ENCODE measurements at places on chromosomes 4 and X. TPM values are rescaled to one million over a fixed set of nuclear protein-coding genes. Genes with fewer than 3 reads are reported as not detected.

DNA sequence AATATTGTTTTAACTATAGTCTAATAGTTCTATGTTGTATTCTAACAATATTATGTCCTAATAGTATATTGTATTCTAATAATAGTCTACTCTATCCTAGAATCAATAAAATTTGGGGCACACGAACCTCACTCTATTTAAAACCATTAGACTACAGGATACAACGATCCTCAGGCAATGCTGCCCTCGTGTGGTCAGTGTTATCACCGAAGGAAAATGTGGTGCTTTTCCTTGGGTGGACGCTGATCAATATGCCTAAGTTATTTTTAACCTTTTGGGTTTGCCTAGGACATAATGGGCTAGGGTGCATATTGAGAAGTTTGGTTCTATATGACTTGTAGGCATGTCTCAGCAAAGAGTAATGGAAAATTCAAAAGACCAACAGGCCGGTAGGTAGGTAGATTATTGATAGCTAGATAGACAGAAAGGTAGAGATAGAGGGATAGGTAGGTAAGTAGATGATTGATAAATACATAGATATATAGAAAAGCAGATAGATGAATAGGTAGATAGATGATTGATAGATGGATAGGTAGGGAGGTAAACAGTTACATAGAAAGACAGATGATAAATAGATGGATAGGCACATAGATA, 75.1 kb downstream of the PRKX start:
- no peaks in the 10 kb centered on the region for H3K27me3 ChIP-seq
- H3K27ac ChIP-seq: no peak overlapping the region
- peaks cover 23% of the 10 kb centered on the region for H3K36me3 ChIP-seq

- H3K27me3 ChIP-seq: no peaks in the 10 kb centered on the region
- no peak for DNase-seq
- H3K4me1 ChIP-seq: no peaks in the 10 kb centered on the region
- no peak overlapping the region for H3K4me3 ChIP-seq
These were observed 89.7 kb downstream of the MID1IP1 start for GRCh38 chrX:38890963-38891362.

DNA sequence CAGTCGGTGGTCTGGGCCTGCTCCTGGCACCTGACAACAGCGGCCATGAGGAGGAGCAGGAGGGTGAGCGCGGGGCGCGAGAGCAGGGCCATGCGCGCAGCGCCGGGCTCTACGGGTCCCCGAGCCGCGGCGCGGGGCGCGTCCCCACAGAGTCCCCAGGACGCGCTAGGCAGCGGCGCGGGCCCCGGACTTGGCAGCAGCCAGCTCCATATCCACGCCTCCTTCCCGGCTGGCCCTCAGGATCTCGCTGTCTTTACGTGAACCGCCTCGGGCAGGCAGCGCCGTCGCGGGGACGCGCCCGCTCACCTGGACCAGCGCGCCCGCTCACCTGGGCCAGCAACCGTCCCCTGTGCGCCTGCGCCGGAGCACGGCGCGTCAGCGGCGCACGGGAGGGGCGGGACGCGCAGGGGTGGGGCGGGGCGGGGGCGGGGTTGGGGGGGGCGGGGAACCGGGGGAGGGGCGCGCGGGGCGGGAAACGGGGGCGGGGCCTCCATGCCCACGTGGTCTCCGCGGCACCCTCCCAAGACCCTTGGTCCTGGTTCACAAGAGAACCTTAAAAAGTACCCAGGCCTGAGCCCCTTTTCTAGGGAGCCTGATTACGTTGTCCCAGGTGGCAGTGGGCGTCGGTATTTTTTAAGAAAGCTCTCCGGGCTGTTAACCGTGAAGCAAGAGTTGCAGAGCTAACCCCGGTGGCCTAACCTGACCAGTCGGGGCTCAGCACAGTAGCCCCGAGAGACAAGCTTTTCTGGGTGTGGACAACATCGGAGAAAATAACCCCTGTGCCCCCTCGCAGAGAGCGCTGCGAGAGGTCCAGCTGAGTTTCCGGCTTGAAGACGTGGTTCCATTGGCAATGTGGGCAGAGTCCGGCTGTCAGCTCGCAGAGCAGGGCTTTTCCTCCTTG, at the start of gene PLA2G12A:
TSS of gene PLA2G12A (minus strand) at position 353 of the 901 bp plus-strand sequence. CDS start at position 92, 261 bp downstream.
- H3K4me1 ChIP-seq: peaks cover 19% of the 10 kb centered on the region
- H3K27ac ChIP-seq: peak within 1 kb of the TSS; percentile 68
- H3K4me3 ChIP-seq: peak within 1 kb of the TSS; percentile 87
- H3K36me3 ChIP-seq: no peaks in the 10 kb centered on the region
- DNase-seq: peak; percentile 83

DNA sequence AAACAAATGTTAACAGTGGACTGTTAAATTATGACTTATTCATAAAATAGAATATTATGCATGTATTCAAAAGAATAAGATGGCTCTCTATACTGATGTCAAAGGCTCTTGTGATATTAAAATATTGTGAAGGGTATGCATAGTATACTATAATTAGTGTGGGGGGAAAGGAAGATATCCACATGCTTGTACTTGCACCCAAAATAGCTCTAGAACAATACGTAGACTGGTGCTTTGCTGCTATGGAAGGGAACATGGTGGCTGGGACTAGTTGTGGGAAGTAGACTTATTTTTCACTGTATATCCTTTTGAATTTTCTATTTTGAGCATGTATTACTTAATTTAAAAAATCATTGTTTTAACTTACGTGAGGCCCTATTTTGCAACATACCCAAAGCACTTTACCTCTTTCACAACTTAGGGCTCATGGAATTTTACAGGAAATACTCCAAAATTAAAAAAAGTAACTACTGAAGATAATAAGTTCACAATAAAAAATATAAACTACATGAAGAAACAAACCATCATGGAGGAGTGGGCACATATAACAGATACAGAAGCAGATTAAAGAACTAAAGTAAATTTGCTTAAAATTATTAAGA, 7.9 kb downstream of the PGRMC2 start:
- H3K36me3 ChIP-seq: no peaks in the 10 kb centered on the region
- H3K4me3 ChIP-seq: no peak overlapping the region
- H3K4me1 ChIP-seq: peaks cover 5% of the 10 kb centered on the region
- no peaks in the 10 kb centered on the region for H3K27me3 ChIP-seq
- no peak overlapping the region for H3K27ac ChIP-seq

DNA sequence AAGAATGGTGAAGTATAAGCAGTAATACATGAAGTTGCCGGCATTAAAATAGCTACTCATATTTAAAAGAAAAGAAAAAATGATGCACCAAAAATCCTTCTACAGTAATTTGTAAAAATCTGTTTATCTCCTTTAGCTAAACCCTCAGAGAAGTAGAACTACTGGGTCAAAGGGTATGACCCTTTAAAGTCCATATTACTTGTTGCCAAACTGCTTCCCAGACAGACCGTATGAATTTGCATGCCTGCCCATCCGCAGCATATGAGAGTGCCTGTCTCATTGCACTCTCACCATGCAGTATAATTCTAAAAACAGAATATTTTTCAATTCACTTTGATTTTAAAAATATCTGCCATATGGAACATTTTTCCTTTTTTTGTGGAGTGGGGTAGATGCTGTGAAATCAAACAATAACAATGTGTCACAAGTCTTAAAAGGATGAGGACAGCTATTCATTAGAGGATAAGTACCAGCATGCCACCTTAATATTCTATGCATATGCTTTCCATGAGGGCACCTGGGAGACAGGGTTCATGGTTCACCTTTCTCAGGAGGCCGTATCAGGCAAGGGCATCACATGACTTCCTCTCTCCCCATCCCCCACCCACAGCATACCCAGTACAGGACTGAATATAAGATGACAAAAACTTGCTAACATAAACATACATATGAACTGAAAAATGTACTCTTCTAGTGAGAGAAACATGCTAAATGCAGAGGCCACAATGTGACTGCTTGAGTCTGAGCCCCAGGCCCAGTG, 17.8 kb downstream of the ZDHHC9 start:
- H3K4me3 ChIP-seq: no peak overlapping the region
- DNase-seq: peak; percentile 60
- peaks cover 14% of the 10 kb centered on the region for H3K4me1 ChIP-seq
- H3K27me3 ChIP-seq: no peaks in the 10 kb centered on the region

GRCh38 chr4:19650903-19651864, 600.5 kb upstream of the SLIT2 start:
- H3K4me1 ChIP-seq: no peaks in the 10 kb centered on the region
- H3K27me3 ChIP-seq: no peaks in the 10 kb centered on the region
- DNase-seq: no peak
- H3K36me3 ChIP-seq: no peaks in the 10 kb centered on the region
- H3K4me3 ChIP-seq: no peak overlapping the region

DNA sequence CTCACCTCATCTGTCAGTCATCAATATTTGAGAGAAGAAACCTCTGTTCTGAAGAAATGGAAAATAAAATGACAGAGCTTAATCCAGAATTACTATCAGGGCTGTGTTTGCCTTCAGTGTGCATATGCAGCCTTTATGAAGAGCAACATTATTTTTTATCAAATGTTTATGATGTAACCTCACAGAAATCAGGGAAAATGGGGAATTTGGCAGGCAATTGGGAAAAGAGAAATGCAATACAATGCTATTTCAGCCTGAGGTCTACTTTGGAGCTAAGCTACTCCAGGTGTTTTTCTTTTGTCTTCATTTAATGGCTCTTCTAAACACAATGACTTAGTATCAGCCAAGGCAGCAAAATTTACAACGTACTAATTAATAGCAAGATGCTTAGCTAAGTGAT, 241.1 kb upstream of the TET2 start:
- DNase-seq: no peak
- no peak overlapping the region for H3K27ac ChIP-seq
- H3K36me3 ChIP-seq: no peaks in the 10 kb centered on the region
- no peak overlapping the region for H3K4me3 ChIP-seq

- DNase-seq: no peak
- H3K36me3 ChIP-seq: no peaks in the 10 kb centered on the region
- no peak overlapping the region for H3K4me3 ChIP-seq
These were observed 77.4 kb upstream of the PPARGC1A start for GRCh38 chr4:23967281-23967680.

DNA sequence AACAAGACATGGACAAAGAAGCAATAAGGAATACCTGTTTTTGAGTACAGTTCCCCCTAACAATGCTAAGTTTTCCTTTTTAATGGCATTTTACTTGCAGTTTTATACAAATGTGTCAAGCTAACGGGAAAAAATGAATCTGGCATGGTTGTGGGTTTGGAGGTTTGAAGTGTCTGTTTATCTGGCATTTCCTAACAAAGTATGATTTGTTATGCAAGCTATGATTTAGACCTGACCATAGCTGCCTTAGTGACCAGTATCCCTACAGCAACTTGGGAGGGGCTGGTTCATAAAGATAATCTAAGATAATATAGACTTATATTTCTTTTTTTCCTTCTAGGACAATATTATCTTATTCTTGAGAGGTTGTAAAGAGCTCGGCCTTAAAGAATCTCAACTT, 60.6 kb downstream of the LIMCH1 start:
- no peaks in the 10 kb centered on the region for H3K4me1 ChIP-seq
- H3K27me3 ChIP-seq: no peaks in the 10 kb centered on the region
- no peak overlapping the region for H3K27ac ChIP-seq
- H3K36me3 ChIP-seq: no peaks in the 10 kb centered on the region
- H3K4me3 ChIP-seq: no peak overlapping the region
- DNase-seq: no peak

- peaks cover 8% of the 10 kb centered on the region for H3K36me3 ChIP-seq
- no peaks in the 10 kb centered on the region for H3K4me1 ChIP-seq
- H3K4me3 ChIP-seq: no peak overlapping the region
- H3K27ac ChIP-seq: no peak overlapping the region
- DNase-seq: no peak
- H3K27me3 ChIP-seq: no peaks in the 10 kb centered on the region
These were observed 14.2 kb downstream of the TAB3 start for GRCh38 chrX:30874851-30875250.

- DNase-seq: peak; percentile 79
- H3K4me3 ChIP-seq: peak within 1 kb of the TSS; percentile 89
- H3K27ac ChIP-seq: peak within 1 kb of the TSS; percentile 90
- no peaks in the 10 kb centered on the region for H3K36me3 ChIP-seq
These were observed at the start of gene TRMT2B for GRCh38 chrX:101051549-101052302. Gene TRMT2B (minus strand): TSS chrX:101052111. CDS start chrX:101042289, 9,822 bp downstream.

GRCh38 chr4:3369781-3370674, 71.7 kb upstream of the HGFAC start:
- H3K4me1 ChIP-seq: peaks cover 20% of the 10 kb centered on the region
- no peak overlapping the region for H3K27ac ChIP-seq
- DNase-seq: no peak
- H3K4me3 ChIP-seq: peak overlapping the region; percentile 54
- no peaks in the 10 kb centered on the region for H3K36me3 ChIP-seq

DNA sequence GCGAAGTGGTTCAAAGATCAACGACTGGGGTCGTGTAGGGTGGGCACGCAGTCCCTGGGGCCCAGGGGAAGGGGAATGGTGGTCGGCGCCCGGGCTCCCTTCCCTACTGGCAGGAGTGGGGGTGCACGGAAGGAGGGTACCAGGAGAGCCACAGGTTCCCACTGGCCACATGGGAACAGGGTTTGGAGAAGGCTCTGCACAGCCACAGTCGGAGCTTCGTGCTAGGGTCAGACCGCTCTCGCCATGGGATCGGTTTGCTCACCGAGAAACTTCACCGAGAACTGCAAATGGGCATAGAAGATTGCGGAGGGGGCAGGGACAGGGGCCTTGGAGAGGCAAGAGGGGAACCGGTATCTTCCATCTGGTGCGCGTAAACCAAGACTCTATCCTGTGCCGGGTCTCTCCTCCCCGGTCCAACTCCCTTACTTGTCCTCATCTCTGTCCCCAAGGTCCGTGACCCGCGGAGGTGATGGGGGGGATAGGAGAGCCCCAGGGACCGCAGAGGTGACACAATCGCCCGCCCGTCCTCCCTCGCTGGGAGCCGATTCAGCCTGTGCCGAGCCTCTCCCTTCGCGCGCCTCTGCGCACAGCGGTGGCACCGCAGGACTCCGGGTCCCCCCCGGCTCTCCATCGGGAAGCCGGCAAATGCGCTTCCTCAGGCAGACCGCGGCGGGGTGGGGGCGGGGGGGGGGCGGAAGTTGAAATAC, 1.0 kb downstream of the SCD5 start:
- no peak overlapping the region for H3K27ac ChIP-seq
- peaks cover 26% of the 10 kb centered on the region for H3K27me3 ChIP-seq
- H3K36me3 ChIP-seq: no peaks in the 10 kb centered on the region
- no peak overlapping the region for H3K4me3 ChIP-seq
- no peak for DNase-seq

GRCh38 chr4:30755346-30755745, 35.2 kb downstream of the PCDH7 start:
- H3K4me1 ChIP-seq: no peaks in the 10 kb centered on the region
- H3K27ac ChIP-seq: no peak overlapping the region
- H3K36me3 ChIP-seq: no peaks in the 10 kb centered on the region
- H3K4me3 ChIP-seq: no peak overlapping the region
- H3K27me3 ChIP-seq: no peaks in the 10 kb centered on the region

DNA sequence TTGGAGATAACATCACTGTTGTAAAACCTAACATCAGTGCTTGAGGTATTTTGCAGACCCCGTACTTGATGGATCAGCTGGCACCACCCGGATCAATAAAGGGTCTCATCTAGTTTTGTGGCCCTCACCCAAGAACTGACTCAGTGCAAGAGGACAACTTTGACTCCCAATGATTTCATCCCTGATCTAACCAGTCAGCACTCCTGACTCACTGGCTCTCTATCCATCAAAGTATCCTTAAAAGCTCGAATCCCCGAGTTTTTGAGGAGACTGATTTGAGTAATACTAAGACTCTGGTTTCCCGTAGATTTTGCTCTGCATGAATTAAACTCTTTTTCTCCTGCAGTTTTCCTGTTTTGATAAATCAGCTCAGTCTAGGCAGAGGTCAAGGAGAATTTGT, 2498.1 kb downstream of the PCDH7 start:
- H3K4me1 ChIP-seq: no peaks in the 10 kb centered on the region
- no peaks in the 10 kb centered on the region for H3K27me3 ChIP-seq
- H3K4me3 ChIP-seq: no peak overlapping the region
- no peak overlapping the region for H3K27ac ChIP-seq
- no peak for DNase-seq

The TRAM1L1 gene
- not detected for total RNA-seq

The CABS1 gene
- total RNA-seq: not detected

The FGFBP2 gene
- total RNA-seq: 0.39 TPM

The MAOA gene
- not detected for total RNA-seq

The PLRG1 gene
- total RNA-seq: 39.6 TPM

The FGF13 gene
- total RNA-seq: not detected

The CFAP99 gene
- total RNA-seq: 0.20 TPM
